ENCODE measurements at places on chromosomes 5 and 9.

GRCh38 chr5:52841114-52841513 is 53.4 kb downstream of the ITGA1 start:
- ATAC-seq = no peak

DNA sequence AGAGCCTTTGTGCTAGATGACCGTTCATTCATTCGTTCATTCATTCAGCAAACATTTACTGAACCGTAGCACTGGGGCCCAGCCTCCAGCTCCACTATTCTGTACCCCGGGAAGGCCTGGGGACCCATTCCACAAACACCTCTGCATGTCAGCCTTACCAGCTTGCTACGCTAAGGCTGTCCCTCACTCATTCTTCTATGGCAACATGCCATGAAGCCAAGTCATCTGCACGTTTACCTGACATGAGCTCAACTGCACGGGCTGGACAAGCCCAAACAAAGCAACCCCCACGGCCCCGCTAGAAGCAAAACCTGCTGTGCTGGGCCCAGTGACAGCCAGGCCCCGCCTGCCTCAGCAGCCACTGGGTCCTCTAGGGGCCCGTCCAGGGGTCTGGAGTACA is 6.0 kb downstream of the CEL start:
- ATAC-seq = no peak

- no peak for ATAC-seq
These were observed 92.2 kb upstream of the MOCS2 start for GRCh38 chr5:53201746-53202145.

DNA sequence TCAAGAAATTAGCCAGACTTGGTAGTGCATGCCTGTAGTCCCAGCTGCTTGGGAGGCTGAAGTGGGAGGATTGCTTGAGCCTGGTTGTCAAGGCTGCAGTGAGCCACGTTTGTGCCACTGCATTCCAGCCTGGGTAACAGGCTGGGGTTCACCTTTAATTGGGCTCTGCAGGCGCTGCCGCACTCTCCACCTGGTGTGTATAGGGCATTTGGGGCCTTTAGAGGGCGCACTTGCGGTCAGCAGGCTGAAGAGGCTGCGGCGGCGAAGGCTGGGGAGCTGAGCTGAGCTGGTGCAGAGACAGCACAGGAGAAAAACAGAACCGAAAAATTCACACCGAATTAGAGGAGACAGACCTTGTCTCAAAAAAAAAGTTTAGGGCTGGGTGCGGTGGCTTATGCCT is 31.2 kb downstream of the CDK7 start:
- no peak for ATAC-seq

- no peak for ATAC-seq
These were observed 75.4 kb upstream of the CDKN2B start for GRCh38 chr9:22084336-22085035.

GRCh38 chr9:126802318-126803059 is 2.4 kb upstream of the ZBTB43 start:
- ATAC-seq = no peak

DNA sequence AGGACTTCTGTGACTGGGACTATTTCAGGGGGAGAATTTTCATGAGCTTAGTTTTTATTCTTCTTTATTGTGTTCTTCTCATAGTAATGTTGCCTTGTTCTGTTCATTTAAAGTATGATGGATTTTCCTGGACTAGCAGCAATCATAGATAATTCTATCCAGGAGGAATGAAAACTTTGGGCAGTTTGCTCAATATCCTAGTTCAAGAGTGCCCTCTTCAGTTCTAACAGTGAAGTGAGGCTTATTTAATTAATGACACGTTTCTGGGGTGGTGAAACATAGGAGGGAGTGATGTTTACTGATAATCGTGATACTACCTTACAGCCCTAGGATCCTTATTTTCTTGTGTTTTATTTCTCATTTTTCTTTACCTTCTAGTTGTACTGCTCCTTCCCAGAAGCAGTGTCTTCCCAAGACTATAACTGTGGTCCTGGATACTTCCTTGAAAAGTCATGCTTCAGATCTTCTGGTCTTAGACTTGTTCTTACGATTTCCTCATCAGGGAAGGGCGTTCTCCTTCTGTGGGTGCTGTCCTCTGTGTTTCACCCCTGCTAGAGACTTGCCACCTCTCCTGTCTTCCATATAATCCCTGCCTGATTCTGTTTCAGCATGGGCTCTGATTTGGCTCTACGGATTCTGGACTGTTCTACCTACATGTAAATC is 57.4 kb downstream of the CFAP95 start:
- ATAC-seq = peak; percentile 66

DNA sequence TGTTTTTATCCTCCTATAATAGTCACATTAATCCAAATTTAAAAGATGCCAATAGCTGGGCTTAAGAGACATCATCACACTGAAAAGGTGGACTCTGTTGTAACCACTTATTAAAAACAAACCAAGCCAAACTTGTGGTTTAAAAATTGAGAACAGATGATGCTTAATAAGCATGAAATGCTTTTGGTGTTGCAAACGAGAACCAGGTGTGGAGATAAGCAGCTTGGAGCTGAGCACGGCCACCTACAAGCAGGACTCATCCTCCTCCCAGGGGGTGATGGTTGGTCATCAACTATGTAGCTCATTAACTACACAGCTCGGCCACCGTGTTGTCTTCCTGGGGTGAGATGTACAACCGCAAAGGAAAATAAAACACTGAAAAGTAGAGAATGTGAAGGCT is 154.4 kb downstream of the NPR3 start:
- ATAC-seq = no peak

- ATAC-seq = no peak
These were observed 281.7 kb downstream of the CCDC171 start for GRCh38 chr9:15834541-15834940.

DNA sequence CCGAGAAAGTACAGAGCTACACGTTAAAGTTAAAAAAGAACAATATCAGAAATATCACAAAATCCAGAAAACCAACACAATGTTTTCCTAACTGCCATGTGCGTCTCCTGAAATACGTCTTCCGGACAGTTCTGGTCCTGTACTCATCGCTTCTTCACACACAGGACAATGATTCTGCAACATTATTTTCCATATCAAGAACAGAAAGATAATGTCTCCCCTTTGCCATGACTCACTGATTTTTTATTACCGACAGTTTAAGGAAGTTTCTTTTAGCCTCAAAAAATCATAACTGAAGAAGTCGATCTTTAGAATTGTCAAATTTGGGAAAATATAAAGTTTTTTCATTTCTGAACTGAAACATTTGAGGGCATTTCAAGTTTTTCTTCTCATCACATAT is 2.5 kb downstream of the TBC1D9B start:
- no peak for ATAC-seq
